ENCODE measurements at places on chromosomes 7 and 10.

GRCh38 chr7:27661811-27662489 is 733 bp downstream of the HIBADH start:
- peak; percentile 22 for DNase-seq

GRCh38 chr7:89761173-89761572 is 393.1 kb upstream of the STEAP1 start:
- DNase-seq: no peak

- DNase-seq: no peak
Measured at GRCh38 chr7:4282434-4283223, 399.5 kb upstream of the FOXK1 start.

- no peak for DNase-seq
Measured at GRCh38 chr10:77504873-77505257, 132.7 kb downstream of the KCNMA1 start.

GRCh38 chr10:75974080-75974479 is 542.7 kb downstream of the LRMDA start:
- DNase-seq: no peak

DNA sequence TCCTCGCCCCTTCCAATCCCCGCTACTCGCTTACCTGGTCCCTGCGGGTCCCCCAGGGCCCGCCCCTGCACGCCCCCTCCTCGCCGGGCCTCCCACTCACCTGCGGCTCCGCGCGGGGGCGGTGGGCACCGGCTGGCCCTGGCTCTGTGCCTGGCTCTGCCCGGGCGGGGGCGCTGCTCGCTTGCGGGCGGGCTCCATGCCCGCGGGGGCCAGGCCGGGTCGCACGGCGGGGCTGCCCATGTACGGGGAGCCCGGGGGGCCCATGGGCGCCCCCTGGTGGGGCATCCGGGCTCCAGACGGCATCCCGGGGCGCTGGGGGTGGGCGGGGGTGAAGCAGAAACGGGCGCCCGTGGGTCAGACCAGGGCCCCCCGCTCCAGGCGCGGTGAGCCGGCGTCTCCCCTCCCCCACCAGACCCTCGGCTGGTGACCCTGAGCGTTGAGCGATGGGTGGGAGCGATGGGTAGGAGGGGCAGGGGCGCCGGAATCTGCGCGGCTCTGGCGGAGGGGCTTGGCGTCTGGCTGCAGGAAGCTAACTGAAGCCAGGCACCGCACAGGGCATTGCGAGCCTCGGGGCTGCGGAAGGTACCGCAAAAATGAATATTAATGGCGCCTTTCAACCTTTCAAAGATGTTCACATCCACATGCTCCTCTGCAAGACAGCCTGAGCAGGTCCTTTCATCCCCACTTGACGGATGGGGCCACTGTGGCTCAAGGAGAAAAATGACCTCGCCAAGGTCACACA is 3.0 kb downstream of the SMARCD3 start:
- no peak for DNase-seq

- no peak for DNase-seq
Measured at GRCh38 chr10:73332379-73332778, 26.3 kb downstream of the CFAP70 start.

GRCh38 chr7:116802746-116803152 is 59.6 kb upstream of the CAPZA2 start:
- peak; percentile 65 for DNase-seq

DNA sequence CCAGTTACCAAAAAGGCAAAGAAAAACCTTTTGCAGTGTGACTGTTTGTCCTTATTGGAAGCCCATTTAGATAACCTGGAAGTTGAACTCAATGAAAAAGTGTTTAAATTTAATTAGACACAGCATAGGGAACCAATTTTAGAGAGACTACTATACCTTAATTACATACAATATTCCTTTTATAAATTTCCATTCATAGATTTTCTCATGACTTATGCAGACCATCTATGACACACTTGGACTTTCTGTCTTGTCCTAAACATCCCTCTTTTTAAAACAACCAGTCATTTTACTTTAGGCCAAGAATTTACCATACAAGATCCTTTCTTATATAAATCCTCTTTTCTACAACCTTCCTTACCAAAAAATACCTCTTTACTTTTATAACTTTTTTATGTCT is 61.6 kb downstream of the MTURN start:
- DNase-seq: no peak

DNA sequence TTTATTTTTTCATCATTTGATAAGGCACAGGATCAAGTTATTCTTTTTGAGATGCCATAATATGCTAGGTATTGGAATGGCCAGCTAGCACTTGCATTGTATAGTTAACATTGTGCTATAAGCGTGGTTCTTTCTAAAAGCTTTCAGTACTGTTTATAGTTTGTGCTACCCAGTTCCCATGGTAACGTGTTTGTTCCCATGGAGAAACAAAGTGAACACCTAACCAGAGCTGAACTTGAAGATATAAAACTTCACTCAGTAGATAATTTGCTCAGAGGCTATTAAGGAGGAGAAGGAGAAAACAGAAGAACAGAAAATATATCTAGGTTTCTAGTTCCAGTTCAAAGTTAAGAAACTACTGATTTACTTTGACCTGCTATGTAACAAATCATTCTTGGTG is 23.6 kb upstream of the ITGB8 start:
- peak; percentile 30 for DNase-seq

DNA sequence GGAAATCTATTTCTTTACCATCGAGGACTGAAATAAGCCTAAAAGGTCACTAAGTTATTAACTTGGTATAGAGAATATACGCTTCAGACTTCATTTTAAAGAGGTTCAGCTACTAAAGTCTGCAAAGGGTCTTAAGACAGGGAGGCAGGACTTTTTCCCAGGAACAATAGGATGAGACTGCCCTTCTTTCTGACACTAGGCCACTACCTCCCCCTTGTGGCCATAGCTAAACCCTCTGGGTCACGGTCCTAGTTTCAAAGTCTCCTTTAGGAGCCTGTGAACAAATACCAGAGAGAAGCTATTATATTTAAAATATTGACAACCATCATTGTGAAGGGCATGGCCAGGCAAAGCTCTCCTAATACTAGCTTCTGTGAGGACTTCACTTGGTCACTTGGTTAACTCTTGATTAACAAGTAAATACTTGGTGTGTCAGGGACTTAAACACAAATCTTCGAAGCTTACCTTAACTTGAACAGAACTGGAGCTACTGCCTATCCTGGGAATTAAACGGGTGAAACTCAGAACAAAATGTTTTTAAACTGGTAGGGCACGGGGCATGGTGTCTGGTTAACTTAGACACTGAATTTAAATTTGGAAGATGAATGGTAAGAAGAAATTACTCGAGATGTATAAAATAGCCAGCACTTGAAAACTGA is 75.6 kb downstream of the CCDC6 start:
- peak; percentile 52 for DNase-seq

Data from fibroblast of gingiva (primary cell).